ENCODE measurements at places on chromosomes 11 and 22.

DNA sequence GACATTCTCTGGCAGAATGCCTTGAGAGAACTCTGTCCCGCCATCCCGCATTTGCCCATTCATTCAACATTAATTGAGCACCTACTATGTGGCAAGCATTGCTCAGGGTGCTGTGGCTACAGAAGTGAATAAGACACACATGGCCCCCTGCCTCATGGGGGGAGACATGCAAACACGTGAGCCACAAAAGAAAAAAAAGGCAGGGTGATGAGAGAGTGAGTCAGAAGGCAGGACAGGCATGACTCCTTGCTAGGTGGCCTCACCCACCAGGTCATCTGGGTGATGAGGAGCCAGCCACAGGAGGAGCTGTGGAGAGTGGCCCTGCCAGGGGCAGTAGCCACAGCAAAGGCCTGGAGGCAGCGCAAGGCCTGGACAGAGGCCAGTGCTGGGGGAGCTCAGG, 4.9 kb downstream of the CHRM4 start:
- no peak for DNase-seq

- DNase-seq: no peak
These were observed 348.9 kb upstream of the NCAM1 start for GRCh38 chr11:112612250-112612849.

DNA sequence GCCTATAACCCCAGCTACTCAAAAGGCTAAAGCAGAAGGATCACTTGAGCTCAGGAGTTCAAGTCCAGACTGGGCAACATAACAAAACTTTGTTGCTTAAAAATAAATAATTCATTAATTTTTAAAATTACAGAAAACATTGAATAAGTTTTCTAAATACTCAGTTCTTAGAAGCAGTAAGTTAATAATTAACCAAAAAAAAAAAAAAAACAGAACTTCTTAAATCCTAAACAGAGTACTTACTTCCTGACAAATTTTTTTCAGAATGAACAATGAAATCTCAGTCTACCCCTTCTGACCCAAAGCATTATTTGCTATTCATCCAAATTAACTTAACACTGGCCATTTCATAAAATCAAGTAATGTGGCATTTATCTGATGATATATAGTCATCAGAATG, 65.4 kb upstream of the ARHGAP32 start:
- DNase-seq: no peak

- no peak for DNase-seq
These were observed 54.6 kb downstream of the POLD3 start for GRCh38 chr11:74646954-74647353.

DNA sequence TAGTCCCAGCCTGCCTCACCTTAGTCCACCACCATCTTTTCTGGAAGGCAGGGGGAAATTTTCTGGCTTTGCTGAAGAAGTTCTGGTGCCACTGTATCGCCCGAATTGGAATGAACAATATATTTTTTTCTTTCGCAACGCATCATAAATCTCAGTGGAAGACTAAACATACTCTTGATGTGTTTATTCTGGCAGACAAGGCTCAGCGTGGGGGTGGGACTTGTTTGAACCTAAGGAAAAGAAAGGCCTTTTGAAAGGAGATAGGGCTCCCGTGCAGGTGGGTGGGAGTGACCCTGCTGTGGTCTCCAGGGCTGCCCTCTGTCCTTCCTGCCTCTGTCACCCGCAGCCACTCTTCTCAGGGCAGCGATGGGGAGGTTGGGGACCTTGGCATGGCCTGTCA, 42.5 kb downstream of the CD82 start:
- no peak for DNase-seq

GRCh38 chr11:102932678-102933077, 22.9 kb downstream of the MMP13 start:
- DNase-seq: no peak

GRCh38 chr11:109506115-109506514, 84.1 kb downstream of the C11orf87 start:
- no peak for DNase-seq

GRCh38 chr11:103525069-103525468, 415.8 kb downstream of the DYNC2H1 start:
- no peak for DNase-seq

DNA sequence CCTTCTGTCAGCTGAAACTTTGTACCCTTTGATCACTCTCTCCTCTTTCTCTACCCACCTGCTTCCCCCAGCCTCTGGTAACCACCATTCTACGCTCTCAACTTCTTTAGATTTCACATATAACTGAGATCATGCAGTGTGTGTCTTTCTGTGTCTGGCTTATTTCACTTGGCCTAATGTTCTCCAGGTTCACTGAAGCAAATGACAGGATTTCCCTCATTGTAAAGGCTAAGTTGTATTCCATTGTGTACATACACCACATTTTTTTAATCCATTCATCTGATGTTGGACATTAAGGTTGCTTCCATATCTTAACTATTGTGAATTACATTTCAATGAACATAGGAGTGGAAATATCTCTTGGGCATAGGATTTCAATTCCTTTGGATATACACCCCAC, 207.6 kb downstream of the MIAT start:
- DNase-seq: no peak

GRCh38 chr22:44634426-44635321, 67.3 kb upstream of the PRR5 start:
- no peak for DNase-seq

GRCh38 chr11:24356501-24356900, 140.4 kb upstream of the LUZP2 start:
- DNase-seq: no peak

GRCh38 chr11:125348674-125349309, 147.3 kb downstream of the FEZ1 start:
- DNase-seq: peak; percentile 63

DNA sequence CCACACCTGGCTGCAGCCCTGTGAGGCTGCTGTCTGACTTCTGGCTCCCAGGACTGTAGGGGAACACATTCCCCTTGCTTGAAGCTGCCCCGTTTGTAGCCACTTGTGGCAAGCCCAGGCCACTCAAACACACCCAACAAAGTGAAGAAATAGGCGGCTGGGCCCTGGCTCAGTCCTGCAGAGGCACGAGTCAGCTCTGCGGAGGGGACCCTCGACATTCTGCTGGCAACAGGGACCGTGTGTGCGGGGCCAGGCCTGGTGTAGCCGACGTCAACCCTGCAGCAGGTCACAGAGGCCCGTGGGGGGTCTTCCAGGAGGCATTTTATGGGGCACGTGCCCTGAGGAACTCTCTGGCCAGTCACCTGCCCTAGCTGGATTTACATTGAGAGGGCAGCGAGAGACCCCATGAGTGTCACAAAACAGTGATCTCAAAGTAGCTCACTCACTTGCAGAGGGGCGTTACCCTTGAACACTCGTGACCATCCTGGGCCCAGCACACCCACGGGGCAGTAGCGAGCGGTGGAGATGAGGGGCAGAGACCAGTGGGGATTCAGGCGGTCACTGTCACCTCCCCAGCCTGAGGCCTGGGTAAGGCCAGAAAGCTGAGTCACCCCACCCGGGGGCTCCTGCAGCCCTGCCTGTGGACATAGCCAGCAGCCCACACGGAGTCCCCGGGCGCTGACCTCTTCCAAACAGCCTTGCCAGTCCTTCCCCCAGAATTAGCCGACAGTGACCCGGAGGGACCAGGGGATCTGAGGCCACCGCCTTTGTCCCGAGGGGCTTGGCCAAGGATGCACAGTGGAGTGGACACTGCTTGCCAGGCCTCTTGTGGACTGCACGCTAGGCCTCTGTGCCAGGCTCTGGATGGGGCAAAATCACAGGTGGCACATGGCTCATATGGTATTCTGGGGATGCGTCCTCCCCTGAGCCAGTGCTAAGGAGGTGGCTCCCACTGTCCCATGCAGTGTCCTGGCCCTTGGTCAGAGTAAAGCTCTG, 139.5 kb downstream of the CTTN start:
- no peak for DNase-seq

- DNase-seq: no peak
These were observed 60.5 kb upstream of the ARHGAP32 start for GRCh38 chr11:129252621-129253020.

DNA sequence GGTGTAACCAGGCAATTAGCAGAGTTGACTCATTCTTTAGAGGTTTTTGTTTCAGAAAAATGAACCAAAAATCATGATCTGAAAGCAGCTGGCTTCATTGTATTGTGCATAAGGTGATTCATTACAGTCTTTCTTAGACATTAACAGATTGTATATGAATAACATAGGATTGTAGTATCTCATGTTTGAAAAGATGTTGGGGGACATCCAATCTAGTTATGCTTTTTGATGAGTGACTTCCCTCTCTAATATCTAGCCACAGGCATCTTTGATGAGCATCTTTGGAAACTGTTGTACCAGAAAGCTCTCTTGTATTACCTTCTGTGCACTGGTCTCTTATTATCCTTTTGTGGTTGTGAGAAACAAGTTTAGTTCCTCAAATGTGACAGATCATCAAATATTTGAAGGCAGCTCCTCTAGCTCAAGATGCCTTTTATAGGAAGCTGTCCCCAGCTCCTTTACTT, 8.3 kb downstream of the GRK3 start:
- DNase-seq: no peak

GRCh38 chr11:75470476-75471080, 37.6 kb upstream of the KLHL35 start:
- no peak for DNase-seq

DNA sequence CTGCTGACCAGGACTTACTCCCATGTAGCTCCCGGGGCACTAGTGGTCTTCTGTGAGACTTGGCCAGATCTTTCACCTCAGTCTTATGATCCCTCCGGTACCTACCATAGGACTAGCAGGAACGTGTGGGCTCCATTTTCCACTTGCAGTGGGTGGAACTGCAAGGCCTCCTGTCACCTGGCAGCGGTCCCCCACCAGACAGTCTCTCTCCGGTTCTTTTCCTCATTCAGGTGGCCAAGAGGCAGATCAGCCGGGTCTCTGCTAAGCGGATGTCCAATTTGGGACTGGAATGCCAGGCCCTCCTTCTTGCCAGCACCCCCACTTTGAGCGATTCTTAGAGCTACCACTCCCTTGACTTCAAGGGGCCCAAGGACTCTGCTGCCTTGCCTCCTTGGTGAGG, 158.9 kb downstream of the NAV2 start:
- no peak for DNase-seq

DNA sequence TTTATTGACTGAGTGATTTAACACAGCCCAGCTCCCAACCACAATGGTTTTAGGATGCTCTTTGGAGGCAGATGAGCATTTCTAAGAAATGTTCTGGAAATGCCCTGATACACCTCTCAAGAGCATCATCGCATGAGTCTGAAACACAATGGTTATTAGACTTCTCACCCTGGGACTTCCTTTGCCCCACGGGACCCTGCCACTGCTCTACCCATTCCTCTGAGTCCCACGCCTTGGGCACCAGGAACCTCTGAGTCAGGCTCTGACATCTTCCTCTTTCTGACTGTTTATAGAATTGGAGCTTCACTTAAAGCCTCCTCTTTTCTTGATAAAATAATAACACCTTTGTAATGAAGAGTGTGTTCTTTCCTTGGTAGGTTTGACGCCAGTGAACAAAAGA, 85.6 kb upstream of the PARVA start:
- no peak for DNase-seq

- DNase-seq: no peak
These were observed 115.3 kb upstream of the TBCEL start for GRCh38 chr11:120908461-120909181.

DNA sequence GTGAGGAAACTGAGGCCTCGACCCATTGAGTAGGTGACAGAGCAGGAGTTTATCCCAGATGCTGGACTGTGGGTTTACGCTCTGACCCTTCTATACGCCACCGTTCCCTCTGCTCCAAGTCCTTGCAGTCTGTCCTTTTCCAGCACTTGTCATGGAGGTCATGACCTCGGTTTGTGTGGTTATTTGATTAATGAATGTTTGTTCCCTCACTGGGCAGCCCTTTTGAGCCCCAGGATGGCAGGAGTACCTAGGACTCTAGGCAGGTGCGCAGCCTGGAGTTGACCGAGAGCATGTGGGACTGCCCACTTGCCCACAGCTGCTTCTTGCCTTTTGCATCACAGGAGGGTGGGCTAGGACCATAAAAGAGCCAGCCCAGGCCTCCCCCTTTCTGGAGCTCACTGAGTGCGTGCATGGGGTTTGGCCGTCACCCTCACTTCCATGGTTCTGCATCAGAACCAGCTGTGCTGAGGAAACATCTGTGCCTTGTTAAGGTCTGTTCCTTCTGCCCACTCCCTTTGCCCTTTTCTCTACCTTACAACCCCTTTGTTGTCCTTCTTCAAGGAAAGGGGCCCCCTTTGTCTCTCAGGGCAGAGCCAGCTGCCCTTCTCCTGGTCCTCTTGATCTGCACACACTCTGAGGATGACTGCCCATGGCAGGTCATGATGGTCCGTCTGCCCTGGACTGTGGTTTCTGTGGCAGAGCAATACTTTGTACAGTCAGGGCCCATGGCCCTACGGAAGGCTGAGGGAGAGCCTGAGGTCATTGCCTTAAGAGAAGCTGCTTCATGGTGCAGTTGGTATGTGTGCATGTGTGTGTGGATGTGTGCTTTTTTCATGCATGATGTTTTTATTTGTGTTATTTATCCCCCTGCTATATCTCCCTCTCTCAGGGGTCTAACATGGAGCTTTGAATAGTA, 38.2 kb downstream of the BMAL1 start:
- DNase-seq: no peak
